NCI-H146 (cell line): ENCODE measurements at places on chromosomes 4 and X.

DNA sequence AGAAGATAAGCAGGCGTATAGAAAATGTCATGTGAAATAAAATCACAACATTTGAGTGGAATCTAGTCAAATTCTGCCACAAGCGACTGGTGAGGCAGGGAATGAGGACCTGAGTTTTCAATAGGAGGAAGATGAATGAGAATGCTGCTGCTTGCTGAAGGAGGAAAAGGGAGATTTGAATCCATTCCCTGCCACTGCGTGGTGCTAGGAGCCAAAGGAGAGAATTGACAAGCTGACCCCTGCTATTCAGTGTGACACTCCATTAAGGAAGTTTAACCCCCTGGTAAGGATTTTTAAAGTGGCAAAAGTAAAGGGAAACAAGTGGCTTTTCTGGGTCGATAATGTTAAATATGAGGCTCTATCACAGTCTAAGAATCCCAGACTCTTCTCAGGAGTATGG is 314.0 kb downstream of the NAF1 start:
- DNase-seq, result no peak

GRCh38 chr4:73099143-73099542 is 29.6 kb upstream of the COX18 start:
- no peak for DNase-seq

GRCh38 chrX:135890087-135890585 is 3.1 kb downstream of the CT45A10 start:
- no peak for DNase-seq

DNA sequence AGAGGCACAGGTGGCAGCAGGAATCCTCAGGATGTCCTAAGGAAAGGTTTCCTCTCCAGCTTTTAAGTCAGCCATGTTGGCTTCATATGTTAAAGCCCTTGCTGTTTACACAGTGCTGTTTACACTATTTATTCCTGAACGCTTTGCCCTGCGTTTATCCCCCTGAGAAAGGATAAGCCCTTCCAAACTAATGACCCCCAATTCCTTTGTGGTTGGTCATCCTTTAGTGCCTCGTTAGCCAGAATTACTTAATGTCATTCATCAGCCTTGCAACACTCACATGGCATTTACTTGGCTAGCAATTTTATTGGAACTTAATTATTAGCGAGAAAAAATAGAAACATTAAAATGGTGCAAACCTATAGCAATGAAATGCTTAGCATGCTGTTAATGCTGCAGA is 23.8 kb downstream of the VCX2 start:
- peak; percentile 4 for DNase-seq

GRCh38 chr4:152668338-152668964 is 11.3 kb downstream of the TMEM154 start:
- no peak for DNase-seq

GRCh38 chr4:167034983-167035382 is 199.3 kb downstream of the SPOCK3 start:
- no peak for DNase-seq

DNA sequence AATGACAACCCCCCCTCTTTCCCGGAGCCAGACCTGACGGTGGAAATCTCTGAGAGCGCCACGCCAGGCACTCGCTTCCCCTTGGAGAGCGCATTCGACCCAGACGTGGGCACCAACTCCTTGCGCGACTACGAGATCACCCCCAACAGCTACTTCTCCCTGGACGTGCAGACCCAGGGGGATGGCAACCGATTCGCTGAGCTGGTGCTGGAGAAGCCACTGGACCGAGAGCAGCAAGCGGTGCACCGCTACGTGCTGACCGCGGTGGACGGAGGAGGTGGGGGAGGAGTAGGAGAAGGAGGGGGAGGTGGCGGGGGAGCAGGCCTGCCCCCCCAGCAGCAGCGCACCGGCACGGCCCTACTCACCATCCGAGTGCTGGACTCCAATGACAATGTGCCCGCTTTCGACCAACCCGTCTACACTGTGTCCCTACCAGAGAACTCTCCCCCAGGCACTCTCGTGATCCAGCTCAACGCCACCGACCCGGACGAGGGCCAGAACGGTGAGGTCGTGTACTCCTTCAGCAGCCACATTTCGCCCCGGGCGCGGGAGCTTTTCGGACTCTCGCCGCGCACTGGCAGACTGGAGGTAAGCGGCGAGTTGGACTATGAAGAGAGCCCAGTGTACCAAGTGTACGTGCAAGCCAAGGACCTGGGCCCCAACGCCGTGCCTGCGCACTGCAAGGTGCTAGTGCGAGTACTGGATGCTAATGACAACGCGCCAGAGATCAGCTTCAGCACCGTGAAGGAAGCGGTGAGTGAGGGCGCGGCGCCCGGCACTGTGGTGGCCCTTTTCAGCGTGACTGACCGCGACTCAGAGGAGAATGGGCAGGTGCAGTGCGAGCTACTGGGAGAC is 1.6 kb downstream of the PCDH10 start:
- DNase-seq, result no peak

- no peak for DNase-seq
Observed at GRCh38 chrX:39170464-39170863, 369.2 kb downstream of the MID1IP1 start.
